SIG-M5 (cell line): ENCODE measurements at places on chromosomes 3 and 15.

DNA sequence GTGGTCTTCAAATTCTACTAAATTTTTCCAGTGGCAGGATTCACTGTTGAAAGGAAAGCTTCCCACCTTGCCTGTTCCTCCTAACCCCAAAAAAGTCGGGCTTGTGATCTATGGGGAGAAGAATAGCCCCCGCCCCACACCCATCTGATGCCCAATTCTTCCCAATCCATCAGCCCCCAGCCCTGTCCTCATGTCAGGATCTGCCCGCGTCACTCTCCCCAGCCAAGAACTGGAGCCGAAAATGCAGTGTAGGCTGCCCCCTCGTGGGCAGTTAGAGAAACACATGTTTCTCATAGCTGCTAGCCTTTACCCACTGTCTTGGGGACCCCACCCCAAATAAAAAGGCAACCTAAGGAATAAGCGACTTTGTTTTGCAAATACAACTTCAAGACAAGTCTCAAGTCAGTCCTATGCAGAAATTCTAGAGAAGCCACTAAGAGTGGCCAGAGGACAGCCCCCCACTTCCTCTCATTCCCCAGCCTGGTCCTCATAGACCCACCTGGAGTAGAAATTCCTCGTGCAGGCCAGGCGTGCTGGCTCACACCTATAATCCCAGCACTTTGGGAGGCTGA is 13.0 kb upstream of the CSK start:
- DNase-seq, result no peak

GRCh38 chr3:180594631-180595558 is 7.1 kb upstream of the TTC14 start:
- DNase-seq, result no peak

DNA sequence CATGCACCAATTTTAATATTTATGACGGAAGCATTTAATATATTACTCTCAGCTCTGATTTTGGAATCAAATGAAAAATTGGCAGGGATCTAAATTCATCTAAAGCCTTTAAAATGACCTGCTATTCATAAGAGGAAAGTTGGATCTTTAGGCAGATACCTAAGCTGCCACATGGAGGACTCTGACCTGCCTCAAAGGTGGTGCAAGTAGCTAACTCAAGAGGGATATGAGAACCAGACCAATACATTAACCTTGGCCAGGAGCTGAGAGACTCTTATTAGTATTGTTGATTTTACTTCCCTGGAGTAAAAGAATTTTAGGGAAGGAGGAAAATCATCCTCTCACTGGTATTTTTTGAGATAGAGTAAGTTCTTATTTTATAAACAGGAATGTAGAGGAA is 17.7 kb downstream of the ZNF654 start:
- DNase-seq, result no peak

DNA sequence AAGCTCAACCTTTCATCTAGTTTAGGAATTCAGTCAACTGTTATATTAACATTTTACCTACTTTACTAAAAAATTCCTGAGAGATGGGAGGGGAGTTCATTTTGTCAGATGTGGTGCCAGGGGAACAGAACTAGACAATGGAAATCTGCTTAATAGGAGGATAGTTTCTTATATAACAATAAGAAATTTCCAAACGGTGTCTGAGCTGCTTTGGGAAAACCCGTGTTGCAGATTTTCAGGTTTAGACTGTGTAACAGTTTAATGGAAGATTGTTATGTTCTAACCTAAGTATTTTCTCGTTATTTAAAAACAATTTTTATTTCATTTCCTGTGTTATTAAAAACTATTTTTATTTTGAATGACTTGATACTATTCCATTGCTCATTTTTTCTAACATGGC is 19.3 kb downstream of the IQGAP1 start:
- no peak for DNase-seq

DNA sequence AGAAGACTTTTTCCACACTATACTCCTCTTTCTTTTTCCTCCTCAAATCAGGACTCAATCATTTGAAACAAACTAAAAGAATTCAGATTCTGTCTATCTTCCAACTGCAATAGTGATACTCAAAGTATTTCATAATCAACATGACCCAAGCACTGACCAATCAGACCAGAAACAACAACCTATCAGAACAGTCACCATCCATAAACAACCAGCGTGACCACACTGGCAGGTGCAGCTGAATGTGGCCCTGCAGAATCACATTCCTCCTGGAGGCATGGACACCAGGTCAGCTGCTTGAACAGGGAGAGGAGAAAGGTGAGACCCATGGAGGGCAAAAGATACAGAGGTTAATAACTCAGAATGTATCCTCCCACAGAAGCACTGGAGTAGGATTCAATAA is 13.3 kb downstream of the HRG start:
- no peak for DNase-seq

GRCh38 chr15:76235186-76235826 is 76.0 kb downstream of the ETFA start:
- no peak for DNase-seq

DNA sequence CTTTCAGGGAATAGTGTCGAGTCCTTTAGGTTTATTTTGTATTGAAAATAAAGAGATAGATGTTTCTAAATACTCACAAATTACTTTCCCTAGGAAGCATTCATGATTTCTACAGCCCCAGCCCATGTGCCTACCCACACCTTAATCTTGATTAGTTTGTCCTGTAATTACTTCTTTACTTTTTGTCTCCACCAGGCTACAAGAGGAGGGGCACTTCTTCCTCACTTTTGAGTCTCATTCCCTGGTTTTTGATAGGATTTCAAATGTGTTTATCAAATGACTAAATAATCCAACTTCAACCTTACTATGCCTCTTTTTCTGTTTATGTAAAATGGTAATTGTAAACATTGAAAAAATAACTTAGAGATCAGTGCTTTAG is 1.8 kb downstream of the PXK start:
- DNase-seq, result no peak

GRCh38 chr3:184791171-184791570 is 20.8 kb upstream of the VPS8 start:
- no peak for DNase-seq

DNA sequence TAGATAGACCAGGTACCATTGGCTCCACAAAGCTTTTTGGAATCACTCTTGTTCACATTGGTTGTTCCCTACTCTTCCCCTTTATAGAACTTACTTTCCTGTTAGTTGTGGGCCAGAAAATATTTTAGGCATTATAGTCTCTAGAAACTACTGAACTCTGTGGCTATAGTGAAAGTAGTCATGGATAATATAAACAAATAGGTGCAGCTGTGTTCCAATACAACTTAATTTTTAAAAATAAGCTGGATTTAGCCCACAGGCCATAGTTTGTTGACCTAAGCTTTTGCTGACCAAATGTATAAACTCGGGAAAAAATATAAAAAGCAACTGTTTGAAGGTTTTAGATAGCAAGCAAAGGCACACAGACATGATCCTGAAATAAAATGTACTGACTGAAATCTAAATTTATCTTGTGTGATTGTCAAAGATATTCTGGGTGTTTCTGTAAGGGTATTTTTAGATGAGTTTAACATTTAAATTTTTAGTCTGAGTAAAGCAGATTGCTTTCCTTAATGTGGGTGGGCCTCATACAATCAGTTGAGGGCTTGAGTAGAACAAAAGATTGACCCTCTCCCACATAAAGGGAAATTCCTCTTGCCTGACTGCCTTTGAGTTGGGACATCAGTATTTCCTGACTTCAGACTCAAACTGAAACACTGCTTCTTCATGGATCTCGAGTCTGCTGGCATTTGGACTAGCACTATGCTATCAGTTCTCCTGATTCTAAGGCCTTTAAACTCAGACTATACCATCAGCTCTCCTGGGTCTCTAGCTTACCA is 13.2 kb downstream of the IQCB1 start:
- DNase-seq, result no peak

DNA sequence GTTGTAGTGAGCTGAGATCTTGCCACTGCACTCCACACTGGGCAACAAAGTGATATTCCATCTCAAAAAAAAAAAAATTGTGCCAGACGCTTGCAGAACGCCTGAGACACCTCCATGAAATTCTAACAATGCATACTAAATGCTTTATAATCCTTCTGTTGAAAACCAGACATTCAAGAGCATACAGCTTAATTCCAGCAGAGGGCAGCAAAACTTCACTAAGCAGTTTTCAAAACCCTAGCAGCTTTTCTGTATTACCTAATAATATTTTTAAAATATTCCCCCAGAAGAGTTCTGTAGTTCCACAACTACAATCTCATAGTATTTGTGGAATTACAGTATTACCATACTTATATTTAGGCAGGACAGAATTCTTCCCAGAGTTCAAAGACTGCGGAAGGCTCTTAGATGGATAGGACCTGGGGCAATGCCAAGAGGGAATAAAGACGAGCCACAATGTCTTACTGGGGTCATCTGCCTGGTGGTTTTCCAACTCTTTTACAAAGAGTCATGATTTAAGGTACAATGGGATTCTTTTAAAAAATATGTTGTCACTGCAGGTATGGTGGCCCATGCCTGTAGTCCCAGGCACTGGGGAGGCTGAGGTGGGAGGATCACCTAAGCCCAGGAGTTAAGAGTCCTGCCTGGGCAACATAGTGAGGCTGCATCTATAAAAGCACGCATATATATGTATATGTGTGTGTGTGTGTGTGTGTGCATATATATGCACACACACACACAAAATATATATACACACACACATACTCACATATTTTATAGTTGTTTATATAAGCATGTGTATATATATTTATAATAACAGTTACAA is 19.6 kb upstream of the TASOR start:
- DNase-seq, result peak; percentile 41

DNA sequence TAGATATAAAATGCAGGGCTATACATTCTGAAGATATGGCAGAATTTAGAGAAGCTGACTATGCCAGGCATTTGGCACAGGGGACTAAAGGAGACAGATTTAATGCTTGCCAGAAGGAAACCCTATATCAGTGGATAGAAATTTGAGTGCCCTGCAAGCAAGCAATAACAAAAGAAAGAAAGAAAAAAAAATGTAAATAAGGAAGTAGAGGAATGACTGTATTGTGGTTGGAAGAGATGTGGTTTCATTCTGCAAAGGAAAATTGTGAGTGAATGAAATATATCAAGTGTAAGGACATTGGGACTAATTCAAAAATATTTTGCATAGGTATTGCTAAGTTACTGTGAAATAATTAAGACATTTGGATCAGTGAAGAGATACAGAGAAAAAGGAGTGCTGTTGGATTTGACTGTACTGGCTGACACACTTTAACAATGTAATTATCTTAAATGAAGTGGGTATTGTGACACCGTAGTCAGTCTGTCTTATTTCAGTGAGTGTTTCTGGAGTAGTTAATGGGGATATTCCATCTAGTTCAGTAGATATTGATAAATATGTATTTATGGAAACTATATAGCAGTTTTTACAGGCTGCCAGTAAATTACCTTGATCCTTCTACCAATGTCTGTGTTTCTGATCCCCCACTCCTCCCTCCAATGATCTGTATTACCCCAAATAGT is 418.2 kb downstream of the CNTN4 start:
- DNase-seq, result no peak

- no peak for DNase-seq
Observed at GRCh38 chr15:85646538-85647091, 148.1 kb downstream of the KLHL25 start.

DNA sequence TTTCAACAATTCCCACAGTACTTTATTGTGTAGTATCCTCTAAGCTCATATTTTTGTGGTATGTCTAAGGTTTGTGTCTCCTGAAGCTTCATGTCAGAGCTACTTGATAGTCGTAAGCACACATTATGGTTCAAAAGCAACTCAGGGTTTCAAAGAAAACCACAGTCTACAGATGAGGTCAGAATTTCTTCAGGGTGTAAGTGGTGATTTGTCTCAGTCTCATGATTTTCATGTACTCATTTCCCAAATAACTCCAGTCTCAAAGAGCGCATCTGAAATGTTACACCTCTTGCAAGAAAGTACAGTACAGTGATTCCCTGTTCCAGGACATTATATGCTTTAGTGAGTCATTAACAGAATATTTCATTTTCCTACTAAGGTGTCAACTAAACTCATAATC is 47.5 kb upstream of the SSR3 start:
- no peak for DNase-seq

DNA sequence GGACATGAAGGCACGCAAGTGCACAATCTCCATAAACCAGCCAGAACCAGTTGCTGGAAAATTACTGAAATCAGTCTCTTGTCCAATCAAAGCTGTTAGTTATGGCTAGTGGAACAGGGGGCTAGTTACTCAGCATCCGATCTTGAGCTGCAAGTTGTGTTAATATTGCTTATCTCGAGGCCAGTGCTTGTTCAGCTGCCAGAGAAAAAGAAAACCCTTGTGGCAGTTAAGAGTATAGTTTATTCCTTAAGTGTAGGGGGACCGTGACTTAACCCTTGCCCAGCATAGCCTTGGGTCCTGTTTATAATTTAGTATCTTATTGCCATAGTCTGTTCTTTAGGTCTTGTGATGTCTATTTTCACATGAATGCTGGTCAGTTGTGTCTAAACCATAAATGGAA is 268.5 kb downstream of the CD47 start:
- no peak for DNase-seq

GRCh38 chr15:99929266-99929665 is 196.0 kb upstream of the LYSMD4 start:
- DNase-seq, result no peak

DNA sequence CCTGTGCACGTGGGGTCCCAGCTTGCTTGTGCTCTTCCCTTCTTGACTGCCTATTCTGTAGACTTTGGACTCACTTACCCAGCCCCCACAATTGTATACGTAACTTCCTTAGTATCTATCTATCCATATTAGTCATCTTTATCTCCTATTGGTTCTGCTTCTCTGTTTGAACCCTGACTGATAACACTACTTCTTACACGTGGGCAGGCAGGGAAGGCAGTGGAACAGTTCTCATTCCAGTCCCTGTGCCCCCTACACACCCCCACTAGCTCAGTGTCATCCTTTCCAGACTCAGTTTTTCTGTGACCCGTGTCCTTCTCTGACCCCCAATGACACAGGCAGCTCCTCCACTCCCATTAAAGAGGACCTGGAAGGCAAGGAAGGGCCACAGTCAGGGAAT is 74.2 kb upstream of the FBN1 start:
- no peak for DNase-seq

DNA sequence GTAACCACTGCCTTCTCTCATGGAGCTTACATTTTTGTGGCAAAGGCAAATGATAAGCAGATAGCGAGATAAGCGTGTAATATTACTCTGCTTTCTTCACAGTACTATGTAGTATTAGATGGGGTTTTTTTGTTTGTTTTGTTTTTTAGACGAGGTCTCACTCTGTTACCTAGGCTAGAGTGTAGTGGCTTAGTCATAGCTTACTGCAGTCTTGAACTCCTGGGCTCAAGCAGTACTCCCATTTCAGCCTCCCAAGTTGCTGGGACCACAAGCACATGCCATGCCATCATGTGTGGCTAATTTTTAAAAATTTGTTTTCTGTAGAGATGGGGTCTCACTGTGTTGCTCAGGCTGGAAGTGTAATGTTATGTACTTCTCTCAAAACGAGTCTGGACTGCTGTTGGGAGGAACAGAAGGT is 22.9 kb downstream of the MBNL1 start:
- no peak for DNase-seq
